Naive thymus-derived CD4-positive, alpha-beta T cell (primary cell): ENCODE measurements at places on chromosomes 7 and 10. TPM values are rescaled to one million over a fixed set of nuclear protein-coding genes. Genes with fewer than 3 reads are reported as not detected.

DNA sequence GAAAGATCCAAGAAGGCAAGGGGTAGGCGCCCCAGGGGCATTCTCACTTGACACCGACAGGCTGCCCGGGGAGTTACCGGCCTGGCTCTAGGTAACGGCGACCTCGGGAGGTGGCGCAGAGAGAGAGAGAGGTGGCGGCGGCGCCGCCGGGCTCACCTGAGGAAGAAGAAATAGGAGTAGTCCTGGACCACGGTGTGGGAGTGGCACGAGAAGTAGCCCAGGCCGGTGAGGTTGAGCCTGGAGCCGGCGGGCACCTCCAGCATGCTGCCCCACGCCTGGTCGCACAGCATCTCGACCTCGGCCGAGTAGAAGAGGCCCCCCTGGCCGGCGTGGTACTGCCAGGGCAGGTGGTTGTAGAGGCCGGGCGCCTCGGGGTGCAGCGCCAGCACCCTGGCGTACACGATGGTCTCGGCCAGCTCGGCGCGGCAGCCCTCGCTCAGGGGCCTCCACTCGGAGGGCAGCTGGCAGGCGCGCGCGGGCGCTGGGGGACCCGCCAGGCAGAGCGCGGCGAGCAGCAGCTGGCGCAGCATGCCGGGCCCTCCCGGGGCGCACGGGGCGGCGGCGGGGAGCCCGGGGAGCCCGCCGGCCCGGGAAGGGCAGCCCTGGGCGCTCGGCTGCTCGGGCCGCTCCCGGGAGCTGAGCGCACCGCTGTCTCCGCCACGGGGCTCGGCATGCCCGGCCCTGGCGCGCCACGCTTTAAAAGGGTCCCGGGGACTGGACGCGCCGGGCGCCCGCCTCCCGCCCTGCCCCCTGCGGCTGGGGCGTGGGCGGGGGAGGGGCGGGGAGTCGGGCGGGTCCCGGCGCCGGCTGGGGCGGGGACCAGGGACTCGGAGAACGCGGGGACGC lies at the start of gene CCDC3:
TSS of gene CCDC3 (minus strand) at position 673 of the 846 bp plus-strand sequence. CDS start at position 530, 143 bp downstream.
- H3K27me3 ChIP-seq, result peaks cover 4% of the 10 kb centered on the region
- H3K27ac ChIP-seq, result no peak within 1 kb of the TSS
- DNase-seq, result peak; percentile 22

DNA sequence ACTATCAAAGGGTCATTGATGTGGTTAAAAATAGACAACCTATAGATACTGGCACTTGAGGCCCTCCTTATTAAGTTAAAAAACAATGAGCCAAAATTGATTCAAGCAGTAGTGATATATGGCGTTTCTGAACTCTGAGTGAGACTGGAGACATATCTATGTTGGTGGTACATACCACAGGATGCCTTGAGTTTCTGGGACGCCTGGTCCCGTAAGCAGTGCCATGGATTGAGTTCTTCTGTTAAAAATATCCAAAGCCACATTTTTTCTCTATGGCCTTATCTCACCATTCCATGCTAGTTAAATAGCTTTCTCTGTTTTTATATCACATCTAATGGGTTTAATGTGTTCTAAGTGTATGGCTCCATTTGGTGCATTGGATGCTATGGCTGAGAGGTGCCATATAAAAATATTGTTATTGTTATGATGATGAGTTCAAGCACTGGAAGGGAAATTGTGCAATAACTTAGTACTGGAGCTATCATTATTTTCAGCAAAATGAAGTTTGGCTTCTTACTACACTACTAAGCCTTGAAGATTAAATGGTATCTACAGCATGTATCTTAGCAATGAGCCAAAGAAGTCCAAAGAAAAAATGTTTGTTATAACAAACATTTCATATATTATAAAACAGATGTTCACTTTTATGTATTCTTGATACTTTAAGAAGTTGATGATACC lies 713.9 kb downstream of the SUGCT start:
- H3K36me3 ChIP-seq, result no peaks in the 10 kb centered on the region
- no peak overlapping the region for H3K27ac ChIP-seq
- H3K4me1 ChIP-seq, result no peaks in the 10 kb centered on the region
- no peak for DNase-seq

DNA sequence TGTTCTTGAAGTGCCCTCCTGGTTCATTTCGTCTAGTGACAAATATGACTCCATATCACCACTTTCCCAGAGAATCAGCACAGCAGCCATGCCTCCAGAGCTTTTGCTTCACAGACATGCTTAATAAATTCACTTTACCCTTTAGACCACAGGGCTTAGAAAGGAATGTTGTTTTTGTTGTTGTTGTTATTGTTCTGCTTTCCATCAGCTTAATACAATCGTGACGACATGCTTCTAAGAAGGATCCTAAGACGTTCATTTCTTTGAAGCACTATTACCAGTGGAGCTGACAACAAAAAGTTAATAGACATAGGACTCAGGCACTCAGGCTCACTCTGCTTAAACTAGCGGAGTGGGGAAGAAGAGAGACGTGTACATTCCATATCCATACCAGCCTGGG lies 418.6 kb downstream of the KCNMA1 start:
- H3K4me3 ChIP-seq, result no peak overlapping the region
- no peaks in the 10 kb centered on the region for H3K27me3 ChIP-seq
- no peak overlapping the region for H3K27ac ChIP-seq
- H3K36me3 ChIP-seq, result no peaks in the 10 kb centered on the region

DNA sequence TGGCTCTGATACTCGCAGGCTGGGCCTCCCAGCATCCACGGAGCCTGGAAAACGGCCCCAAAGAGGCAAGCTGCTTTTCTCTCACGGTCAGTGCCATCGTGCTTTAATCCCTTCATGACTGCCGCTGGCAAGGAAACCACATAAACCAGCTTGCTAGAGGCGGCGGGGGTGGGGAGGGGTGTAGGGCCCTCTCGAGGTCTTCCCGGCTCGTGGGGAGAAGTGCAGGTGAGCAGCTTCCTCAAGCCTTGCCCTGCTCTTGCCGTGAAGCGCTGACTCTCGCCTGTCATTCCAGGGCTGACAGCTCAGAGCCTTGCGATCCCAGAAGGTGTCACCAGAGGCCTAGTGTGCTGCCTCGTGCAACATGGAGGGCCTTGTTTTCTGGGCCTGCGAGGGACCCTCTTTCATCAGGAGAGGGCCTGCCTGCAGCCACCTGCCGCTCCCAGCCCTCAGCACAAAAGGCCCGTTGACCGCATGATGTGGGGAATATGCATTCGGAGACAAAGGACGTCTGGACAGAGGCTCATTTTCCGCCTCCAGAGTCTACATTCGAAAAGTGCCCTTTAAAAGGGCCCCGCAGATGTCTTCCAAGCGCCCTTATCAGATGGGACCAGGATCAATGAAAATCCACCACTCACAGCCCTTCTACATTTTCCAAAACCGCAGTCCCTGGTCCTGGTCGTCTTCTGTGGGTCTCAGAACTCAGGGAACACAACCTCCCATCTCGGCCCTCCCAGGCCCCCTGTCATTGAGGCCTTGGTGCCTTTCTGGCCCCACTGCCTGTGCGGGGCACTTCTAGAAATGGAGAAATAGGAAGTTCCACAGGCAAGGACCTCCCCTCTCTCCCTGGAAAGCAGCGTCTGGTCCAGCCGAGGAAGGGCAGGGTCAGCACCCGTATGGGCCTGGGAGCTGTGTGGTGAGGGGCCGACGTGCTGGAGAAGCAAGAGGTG lies 58.7 kb downstream of the ZRANB1 start:
- no peaks in the 10 kb centered on the region for H3K36me3 ChIP-seq
- no peaks in the 10 kb centered on the region for H3K4me1 ChIP-seq

GRCh38 chr7:45435131-45435530 lies 139.0 kb upstream of the ADCY1 start:
- H3K27ac ChIP-seq, result no peak overlapping the region
- H3K36me3 ChIP-seq, result no peaks in the 10 kb centered on the region
- no peak overlapping the region for H3K4me3 ChIP-seq
- no peaks in the 10 kb centered on the region for H3K4me1 ChIP-seq
- no peaks in the 10 kb centered on the region for H3K27me3 ChIP-seq
- no peak for DNase-seq

- no peak for DNase-seq
- H3K4me1 ChIP-seq, result no peaks in the 10 kb centered on the region
- H3K4me3 ChIP-seq, result no peak overlapping the region
- no peaks in the 10 kb centered on the region for H3K36me3 ChIP-seq
- no peak overlapping the region for H3K27ac ChIP-seq
- H3K27me3 ChIP-seq, result no peaks in the 10 kb centered on the region
Observed at GRCh38 chr10:128275388-128276177, 149.4 kb upstream of the MKI67 start.

FRAT1 gene
- polyA plus RNA-seq, result 12.1 TPM

CDC14C gene
- polyA plus RNA-seq, result not detected
